ENCODE measurements at places on chromosomes 3 and 15.
A peak's percentile ranks its signal among the peaks of the same experiment; 100 is the strongest.

GRCh38 chr15:34338347-34338746 lies 766 bp upstream of the SLC12A6 start:
- DNase-seq, result no peak

- no peak for DNase-seq
These were observed 273.9 kb downstream of the IGSF11 start for GRCh38 chr3:118760585-118761290.

DNA sequence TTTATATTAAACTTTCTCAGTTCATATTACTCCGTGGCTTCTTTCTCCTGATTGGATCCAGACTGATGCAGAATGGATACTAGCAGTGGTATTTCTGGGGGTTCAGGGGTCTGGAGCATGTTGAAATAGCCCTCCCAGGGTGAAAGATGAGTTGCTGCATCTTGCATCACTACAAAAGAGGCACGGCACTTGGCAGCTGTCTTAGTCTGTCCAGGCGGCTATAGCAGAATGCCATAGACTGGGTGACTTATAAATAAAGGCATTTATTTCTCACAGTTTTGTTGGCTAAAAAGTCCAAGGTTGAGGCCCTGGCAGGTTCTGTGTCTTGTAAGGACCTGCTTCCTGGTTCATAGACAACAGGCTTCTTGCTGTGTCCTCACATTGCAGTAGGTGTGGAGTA lies 660 bp upstream of the BCL2L10 start:
- peak; percentile 41 for DNase-seq

DNA sequence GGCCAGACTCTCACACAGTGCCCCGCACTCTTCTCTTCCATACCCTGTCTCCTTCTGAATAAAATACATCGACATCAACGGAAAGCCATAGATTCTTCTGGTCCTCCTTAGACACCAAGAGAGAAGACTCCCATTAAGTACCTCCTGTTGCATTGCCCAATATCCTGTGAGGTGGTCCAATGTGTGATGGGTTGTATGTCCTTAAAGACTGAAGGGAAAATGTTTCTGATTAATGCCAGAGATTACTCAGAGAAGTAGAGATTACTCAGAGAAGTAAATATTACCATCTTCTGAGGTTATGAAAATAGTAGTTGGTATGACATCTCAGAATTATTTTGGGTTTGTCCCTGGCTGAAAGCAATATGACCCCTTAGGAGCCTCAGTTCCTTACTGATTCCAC lies 60.8 kb upstream of the GALNT15 start:
- DNase-seq, result no peak

GRCh38 chr3:120407508-120408287 lies 43.1 kb downstream of the FSTL1 start:
- DNase-seq, result no peak

DNA sequence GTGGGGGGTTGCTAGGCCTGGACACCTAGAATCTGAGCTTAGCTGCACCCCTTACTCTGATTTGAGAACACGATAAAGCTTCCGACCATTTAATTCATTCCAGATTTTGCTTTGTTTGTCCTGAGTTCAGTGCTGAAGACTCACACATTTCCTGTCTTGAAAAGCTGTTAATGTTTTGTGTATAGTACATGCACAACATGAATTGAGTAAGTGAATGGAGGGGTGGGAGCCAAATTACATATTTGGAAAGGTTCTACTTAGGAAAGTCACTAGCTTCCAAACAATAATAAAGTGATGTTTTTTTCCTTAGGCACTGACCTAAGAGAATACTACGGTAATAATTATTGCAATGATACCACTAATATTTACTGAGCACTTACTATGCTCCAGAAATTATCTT lies 955.2 kb upstream of the NR2F2 start:
- DNase-seq, result peak; percentile 47

DNA sequence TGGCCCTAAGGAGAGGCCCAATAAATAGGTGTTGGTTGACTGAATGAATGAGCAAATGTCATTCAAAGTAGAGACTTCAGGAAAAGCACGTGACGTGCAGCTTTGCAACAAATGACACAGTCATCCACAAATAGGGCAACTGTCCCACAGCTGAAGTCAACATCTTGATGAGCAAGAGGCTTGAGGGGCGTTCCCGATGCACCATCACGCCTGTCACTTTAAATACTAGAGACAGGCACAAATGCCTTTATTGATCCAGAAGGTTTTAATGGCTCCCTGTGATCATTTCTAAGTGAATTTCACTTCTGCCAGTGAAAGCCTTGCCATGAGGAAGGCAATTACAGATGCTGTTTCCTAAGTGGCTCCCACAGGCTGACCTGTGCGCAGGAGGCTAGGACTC lies 43.6 kb downstream of the ABTB1 start:
- DNase-seq, result no peak

GRCh38 chr15:88337993-88338392 lies 81.5 kb upstream of the NTRK3 start:
- no peak for DNase-seq

DNA sequence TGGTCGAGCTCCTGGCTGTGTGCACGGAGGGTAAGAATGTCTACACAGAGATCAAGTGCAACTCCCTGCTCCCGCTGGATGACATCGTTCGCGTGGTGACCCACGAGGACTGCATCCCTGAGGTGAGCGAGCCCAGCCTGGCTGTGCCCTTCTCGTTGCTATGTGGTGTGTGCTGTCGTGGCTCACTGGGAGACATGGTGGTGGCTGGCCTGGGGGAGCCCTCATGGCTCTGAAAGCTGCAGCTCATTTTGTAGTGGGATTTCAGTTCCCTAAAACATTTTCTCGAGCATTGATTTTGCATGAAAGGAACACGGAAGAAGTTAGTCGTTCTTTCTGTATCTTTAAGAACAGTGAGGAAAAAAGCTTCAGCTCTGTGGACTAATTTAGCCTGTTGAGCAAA lies 200.5 kb downstream of the ITPR1 start:
- DNase-seq, result no peak

- DNase-seq, result peak; percentile 84
These were observed 40.5 kb upstream of the ROPN1 start for GRCh38 chr3:124032311-124032880.

DNA sequence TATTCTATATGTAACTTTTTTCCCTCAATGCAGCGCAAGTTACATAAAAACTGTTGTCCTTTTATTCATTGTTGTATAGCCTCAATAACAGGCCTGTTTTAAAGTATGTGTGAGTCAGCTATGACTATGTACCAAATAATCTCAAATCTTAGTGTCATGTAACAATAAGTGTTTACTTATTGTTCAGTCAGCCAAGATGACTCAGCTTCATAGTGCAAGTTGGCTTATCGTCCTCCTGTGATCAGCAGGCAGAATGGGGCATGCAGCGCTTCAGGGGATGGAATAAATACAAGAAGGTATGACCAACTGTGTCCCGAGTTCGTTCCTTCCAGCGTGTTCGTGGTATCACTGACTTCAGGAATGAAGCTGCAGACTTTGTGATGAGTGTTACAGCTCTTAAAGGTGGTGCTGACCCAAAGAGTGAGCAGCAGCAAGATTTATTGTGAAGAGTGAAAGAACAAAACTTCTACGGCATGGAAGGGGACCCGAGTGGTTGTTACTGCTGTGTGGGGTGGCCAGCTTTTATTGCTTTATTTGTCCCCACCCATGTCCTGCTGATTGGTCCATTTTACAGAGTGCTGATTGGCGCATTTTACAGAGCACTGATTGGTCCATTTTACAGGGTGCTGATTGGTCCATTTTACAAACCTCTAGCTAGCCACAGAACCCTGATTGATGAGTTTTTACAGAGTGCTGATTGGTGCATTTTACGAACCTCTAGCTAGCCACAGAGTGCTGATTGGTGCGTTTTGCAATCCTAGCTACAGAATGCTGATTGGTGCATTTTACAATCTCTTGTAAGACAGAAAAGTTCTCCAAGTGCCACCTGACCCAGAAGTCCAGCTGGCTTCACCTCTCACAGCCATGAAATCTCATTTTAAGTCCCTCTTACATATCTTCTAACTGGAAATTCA lies 1016.0 kb downstream of the MCTP2 start:
- DNase-seq, result no peak

GRCh38 chr3:88195951-88196434 lies 46.2 kb downstream of the C3orf38 start:
- DNase-seq, result no peak

DNA sequence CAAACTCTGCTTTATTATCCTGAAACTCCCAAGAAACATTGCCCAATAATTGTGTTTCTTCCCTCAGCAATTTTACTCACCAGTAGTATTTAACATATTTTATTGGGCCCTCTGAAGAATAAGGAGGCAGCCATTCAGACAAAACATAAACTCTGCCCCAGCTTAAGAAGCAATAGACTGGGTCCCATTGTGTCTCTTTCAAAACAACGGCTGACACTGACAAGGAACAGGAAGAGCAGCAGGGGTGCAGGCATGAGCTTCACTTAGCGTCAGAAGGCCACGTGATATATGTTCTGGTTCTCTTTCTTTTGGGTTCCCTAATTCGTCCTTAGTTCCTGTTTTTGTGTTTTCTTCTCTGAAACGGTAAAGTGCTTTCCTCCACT lies 242.3 kb downstream of the FHIT start:
- DNase-seq, result no peak

- no peak for DNase-seq
These were observed 55.7 kb upstream of the SMAD6 start for GRCh38 chr15:66646308-66646707.

DNA sequence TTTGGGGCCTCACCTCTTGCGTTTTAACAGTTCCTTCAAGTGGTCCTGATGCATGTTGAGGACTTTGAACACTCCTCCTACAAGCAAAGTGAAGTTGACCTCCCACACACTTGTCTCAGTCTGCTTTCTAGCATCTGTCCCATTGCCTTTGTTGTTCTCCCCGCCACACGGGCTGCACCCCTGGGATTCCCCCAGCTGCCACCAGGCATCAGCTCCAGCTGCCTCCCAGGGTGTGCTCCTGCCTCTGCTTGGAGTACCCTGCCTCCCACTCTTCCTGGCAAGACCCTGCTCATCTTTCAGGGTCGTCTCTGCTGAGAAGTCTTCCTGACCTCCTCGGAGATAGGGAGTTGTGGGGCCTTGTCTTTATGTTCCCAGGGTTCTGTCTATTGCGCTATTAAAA lies 52.2 kb downstream of the IGF1R start:
- peak; percentile 62 for DNase-seq

DNA sequence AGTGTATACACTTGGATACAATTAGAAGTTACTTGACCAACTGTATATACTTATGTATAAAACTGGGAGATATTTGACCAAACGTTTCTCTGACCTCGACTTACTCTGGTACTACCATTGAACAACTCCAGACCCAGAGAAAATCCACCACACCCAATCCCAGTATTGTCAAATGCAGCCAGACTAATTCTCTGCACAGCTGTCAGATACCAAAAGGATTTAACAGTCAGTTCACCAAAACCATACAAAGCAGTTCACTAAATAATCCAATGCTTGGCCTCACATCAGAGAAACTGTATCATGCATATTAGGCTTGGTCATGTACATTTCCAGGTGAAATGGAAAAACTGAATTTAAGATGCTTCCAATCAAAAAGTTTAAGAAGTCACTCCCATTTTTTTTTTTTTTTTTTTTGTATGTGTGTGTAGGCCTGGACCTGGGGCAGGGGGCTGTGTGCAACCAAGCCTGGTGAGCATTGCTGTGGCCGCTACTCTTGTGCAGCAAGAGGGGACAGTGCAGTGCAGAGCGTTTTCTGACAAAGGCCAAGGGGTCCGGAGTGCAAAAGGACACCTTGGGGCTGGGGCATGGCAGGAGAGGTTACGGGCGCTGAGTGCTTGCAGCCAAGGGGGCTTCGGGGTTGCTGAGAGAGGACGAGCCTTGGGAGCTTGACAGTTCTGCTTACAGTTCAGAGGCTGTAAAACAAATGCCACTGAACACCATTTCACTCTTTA lies 1.4 kb downstream of the TOMM70 start:
- DNase-seq, result peak; percentile 16

GRCh38 chr3:78606756-78607155 lies 1161.0 kb downstream of the ROBO1 start:
- DNase-seq, result no peak

- no peak for DNase-seq
These were observed 42.7 kb downstream of the CTNNB1 start for GRCh38 chr3:41241800-41242571.

- DNase-seq, result no peak
These were observed 318.1 kb downstream of the FOXP1 start for GRCh38 chr3:71265365-71265915.

DNA sequence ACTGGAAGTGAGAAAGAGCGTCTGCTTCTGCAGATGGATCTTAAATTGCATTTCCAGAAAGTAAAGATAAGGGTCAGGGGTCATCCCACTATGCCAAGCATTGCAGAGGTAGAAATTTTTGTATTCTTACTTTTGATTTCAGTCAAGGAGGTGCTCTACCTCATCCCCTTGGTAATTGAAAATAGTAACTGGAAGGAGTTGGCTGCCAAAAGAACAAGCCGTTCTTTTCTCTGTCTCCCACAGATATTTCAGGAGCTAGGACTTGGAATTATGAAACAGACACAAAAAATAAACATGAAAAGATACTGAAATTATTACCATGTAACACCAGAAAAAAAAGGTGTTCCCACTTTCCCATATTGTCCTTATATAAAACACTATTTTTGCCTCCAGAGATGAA lies 309.9 kb upstream of the UMPS start:
- no peak for DNase-seq

DNA sequence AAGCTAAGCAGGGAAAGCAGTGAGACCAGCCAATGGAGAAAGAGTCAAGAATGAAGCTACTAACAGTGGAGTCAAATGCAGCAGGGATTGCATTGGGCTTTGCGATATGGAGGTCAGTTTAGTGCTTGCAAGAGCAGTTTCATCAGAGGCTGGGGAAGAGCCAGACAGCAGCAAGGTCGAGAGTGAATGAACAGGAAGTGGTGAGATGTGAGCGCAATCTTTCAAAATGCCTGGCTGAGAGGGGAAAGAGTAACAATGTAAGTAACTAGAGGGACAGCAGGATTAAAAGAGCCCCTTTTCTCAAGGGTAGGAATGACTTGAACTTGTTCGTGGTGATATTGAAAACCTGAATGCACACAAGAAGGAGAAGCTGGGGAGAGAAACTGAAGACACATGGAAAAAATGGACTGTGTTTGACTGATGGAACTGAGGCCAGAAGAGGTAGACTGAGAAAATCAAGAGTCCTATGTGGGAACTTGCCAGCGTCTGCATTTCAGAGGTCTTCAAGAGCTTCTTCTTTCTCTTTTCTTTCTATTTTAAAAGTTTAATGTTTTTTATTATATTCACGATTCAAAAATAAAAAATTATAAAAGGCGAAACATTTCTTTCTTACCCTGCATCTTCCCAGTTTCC lies 30.6 kb upstream of the GPR160 start:
- DNase-seq, result no peak

- DNase-seq, result peak; percentile 54
These were observed 802 bp downstream of the RCN2 start for GRCh38 chr15:76932135-76932966.

GRCh38 chr3:108672701-108673100 lies 83.2 kb downstream of the DZIP3 start:
- DNase-seq, result no peak
